ENCODE measurements at places on chromosomes 1 and 21.
A peak's percentile ranks its signal among the peaks of the same experiment; 100 is the strongest.

DNA sequence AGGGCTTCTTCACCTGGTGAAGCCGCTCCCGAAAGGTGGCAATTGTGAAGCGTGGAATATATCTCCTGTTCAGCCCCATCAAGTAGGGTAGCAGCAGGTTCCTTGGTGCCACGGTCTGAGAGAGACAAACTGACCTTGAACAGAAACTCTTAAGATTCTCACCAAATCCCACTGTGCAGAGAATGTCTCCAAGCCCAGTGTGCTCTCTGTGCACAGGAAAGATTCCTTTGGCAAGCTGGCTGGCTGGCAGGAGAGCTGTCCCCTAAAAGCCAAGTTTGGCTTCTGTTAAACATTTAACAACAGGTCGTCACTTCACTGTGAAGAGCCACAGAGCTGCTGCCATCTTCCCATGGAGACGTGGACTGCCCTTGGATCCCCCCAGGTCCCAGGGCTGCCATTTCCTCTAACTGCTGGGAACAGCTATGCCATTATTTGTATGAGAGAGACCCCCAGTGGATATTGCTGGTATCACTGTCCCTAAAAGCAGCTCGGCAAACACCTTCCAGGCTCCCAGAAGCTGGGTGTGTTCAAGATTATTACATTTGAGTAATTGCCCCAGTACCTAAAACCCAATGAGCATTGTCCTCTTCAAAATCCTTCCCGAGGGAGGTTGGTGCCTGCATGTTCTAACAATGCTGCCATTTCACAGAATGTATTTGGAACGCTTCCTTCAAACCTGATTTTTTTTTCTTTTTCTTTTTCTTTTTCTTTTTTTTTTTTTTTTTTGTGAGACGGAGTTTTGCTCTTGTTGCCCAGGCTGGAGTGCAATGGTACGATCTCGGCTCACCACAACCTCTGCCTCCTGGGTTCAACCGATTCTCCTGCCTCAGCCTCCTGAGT is 71.8 kb downstream of the CD58 start:
- DNase-seq, result peak; percentile 37

GRCh38 chr1:93699503-93700168 is 18.0 kb upstream of the BCAR3 start:
- DNase-seq, result no peak

DNA sequence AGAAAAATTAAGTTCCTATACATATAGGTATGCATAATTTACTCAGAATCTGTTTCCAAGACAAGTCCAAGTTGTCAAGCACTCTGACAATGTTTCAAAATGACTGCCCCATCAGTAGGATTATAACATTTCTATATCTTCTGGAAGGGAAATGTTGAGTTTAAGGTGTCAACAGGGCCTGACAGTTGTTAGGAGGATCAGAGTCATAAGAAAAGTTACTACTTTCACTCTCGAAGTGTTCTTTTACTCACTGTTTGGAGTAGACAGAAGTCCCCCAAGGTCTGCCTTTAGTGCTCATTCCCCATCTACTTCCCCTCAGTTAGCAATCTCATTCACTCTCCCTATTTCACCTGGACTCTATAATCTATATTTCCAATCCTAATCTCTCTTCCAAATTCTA is 20.6 kb upstream of the MAGI3 start:
- no peak for DNase-seq

GRCh38 chr21:28454564-28455252 is 538.0 kb downstream of the LTN1 start:
- DNase-seq, result no peak

DNA sequence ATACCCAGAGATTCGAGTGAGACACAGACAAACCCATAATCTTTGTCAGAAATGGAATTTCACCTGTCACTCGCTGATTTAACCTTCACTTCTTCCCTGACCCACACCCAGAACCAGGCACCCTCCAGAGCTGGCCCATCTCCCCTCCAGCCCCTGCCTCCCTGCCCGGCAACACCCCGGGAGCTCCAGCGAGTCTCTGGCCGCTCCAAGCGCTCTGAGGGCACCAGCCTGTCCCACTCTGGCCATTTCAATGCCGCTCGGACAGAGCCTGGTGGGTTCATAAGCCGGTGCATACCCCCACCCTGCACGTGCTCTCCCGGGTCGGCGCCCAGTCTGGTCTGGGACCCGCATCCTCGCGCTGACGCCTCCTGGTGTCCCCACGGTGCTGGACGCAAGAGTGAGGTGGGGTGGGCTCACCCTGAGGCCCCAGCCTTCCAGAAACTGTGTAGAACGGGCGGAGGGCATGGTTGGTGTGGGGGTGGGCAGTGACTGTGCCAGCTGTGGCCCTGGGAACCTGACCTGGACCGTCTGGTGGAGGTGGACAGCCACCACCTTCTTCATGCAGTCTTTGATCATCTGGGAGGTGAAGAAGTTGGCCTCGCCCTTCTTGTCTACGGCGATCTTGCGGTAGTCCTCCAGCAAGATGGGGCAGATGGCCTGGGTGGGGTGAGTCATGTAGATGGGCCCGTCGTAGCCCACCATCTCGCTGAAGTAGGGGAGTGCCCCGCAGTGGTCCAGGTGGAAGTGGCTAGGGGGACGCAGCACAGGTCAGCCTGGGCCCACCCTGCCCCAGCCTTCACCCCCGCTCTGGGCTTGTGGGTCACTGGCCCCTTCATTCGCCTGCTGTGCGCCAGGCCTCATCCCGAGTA is 5.4 kb downstream of the INTS11 start:
- no peak for DNase-seq

DNA sequence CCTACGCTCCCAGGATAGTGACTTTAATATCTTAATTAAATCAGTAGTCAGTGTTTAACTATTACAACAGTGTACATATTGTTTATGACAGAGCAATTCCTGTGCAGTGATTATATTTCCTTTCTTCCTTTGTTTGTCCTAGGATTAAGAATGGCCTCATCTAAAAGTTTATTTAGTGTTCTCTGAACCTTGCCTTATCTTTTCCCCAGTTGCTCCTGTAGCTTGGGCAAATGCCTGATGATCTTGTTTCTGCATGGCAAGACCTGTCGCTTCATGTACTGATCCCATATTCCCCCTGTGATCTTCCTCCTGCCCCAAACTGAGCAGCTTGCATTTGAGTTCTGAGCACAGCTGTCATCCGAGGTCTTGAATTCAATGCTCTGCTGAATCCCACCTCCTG is 69.1 kb upstream of the STUM start:
- no peak for DNase-seq

DNA sequence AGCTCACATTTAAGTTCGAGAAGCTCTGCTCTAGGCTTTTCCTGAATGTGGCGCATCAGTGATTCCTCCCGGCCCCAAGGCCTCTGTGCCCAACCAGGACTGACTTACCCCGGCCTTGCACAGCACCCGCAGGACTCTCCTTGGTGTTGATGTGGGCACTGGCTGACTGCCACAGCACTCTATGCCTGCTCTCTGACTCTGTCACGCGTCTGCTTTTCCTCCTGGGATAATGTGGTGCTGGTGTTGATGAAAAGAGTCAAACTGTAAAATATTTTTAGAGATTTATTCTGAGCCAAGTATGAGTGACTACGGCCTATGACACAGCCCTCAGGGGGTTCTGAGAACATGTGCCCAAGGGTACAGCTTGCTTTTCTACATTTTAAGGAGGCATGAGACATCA is 15.5 kb upstream of the SLC2A5 start:
- no peak for DNase-seq

DNA sequence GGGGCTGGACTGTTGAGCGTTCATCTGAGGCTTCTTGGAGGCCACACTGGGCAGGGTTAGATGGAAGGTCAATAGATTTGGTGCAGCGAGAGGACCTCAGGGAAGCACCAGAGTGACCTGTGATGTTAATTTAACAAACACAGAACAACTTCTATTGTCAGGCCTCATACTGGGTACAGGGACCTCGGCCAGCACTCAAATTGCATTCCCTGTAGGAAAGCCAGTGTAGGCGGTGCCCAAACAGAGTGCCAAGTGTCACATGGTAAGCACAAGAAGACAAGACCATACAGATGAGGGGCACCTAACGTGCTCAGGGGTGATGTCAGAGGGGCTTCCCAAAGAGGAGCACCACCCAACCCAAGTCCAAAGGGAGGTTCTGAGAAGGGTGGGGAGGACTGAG is 1.3 kb downstream of the TMEM269 start:
- DNase-seq, result no peak

- no peak for DNase-seq
Measured at GRCh38 chr1:233261695-233262094, 33.8 kb downstream of the PCNX2 start.

DNA sequence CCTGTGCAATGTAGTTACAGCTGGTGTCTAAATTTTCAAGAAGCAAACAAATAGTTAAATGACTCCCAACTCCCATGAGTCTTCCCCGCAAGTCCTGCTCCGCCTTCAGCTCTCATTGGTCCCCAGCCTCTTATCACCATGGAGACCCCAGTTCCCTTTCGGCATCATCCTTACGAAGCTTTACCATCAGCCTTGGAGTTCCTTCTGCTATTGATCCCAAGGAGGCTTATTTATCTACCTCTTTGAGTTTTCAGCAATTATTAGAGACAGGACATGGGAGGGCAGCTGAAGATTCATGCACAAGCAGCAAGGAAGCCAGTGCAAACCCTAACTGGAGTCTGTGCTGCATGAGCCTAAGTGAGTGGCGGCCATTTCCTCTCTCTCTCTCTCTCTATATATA is 12.3 kb downstream of the KCNA2 start:
- DNase-seq, result no peak

- no peak for DNase-seq
Measured at GRCh38 chr21:45136500-45136899, 62.1 kb downstream of the ADARB1 start.

- no peak for DNase-seq
Measured at GRCh38 chr1:162021124-162021523, 2.5 kb downstream of the OLFML2B start.

DNA sequence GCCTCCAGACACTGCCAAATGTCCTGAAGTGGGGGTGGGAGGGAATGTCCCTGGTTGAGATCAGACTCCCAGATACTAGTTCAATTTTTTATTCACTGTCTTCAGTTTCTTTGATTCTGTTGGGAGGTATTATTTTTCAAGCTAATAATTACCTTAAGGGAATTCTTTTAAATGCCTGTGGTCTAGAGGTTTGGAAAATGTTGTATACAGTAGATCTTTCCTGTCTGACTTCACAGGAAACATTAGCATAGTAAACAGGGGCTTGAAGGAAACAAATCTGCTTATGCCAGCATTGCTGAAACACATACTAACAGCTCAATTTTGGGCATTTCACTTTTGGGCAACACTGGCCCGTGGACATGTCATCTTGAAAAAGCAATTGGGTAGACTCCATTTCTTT is 84.3 kb upstream of the HP1BP3 start:
- no peak for DNase-seq

- DNase-seq, result no peak
Measured at GRCh38 chr1:112397841-112398240, 1.8 kb downstream of the CTTNBP2NL start.

GRCh38 chr1:143665606-143666005 is 306.2 kb downstream of the FAM72C start:
- DNase-seq, result no peak

DNA sequence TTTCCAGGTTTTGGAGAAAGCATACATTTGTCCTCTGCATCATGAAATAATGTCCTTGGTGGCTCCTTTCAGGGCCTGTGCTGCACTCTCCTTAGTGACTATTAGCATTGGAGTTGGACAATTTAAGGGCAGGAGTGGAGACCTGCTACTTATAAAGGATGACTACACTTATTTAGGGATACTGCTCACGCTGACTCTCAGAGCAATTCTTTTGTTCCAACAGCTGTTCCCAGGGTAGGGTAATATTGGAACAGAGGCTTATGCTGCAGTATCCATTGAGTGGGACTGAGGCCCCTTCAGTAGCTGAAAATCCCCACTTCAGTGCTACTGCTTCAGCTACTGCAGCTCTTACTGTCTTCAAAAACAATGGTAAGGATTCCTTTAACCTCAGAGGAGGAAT is 84.6 kb downstream of the GPR88 start:
- no peak for DNase-seq

- no peak for DNase-seq
Measured at GRCh38 chr1:240093120-240093961, 1.7 kb downstream of the FMN2 start.

GRCh38 chr1:234765181-234765580 is 155.2 kb upstream of the IRF2BP2 start:
- no peak for DNase-seq

- no peak for DNase-seq
Measured at GRCh38 chr21:15363921-15364320, 299.1 kb upstream of the NRIP1 start.

GRCh38 chr1:31596737-31597097 is 20.4 kb downstream of the TINAGL1 start:
- DNase-seq, result no peak

GRCh38 chr1:205407970-205408369 is 13.9 kb downstream of the LEMD1 start:
- no peak for DNase-seq

Data from caudate nucleus (tissue), 63 donors.